Stimulated activated CD8-positive, alpha-beta memory T cell treated with anti-CD3 and anti-CD28 coated beads, Interleukin-12 subunit alpha, Interleukin-12 subunit beta, amount 100 ng/mL, for 1 hour (primary cell): ENCODE measurements at places on chromosomes 7 and 10.

- DNase-seq = no peak
Observed at GRCh38 chr10:30383356-30383755, 34.3 kb upstream of the MTPAP start.

DNA sequence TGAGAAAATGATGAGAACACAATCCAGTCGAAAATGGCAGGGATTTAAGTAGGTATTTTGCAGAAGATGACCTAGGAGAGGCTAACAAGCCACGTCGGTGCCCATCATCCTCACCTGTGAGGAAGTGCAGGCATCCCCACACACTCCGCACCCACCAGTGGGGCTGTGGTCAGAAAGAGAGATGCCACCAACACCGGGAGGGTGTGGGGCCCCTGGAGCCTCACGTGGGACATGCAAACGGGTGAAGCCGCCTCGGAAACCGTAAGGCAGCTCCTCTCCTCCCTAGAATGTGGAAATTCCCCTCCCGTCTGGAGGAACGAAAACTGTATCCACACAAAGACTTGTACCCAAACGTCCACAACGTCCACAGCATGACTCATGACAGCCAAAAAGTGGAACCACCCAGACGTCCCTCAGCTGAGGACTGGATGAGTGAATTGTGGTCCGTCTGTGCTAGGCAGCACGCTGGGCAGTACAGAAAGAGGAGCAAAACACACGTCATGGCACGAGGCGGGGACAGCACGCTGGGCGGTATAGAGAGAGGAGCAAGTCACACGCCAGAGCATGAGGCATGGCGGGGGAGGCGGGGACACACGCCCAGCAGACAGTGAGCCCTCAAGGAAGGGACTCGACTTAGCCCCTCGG is 246.0 kb downstream of the ELFN1 start:
- DNase-seq = no peak

- DNase-seq = no peak
Observed at GRCh38 chr7:108561047-108561619, 8.4 kb downstream of the THAP5 start.

DNA sequence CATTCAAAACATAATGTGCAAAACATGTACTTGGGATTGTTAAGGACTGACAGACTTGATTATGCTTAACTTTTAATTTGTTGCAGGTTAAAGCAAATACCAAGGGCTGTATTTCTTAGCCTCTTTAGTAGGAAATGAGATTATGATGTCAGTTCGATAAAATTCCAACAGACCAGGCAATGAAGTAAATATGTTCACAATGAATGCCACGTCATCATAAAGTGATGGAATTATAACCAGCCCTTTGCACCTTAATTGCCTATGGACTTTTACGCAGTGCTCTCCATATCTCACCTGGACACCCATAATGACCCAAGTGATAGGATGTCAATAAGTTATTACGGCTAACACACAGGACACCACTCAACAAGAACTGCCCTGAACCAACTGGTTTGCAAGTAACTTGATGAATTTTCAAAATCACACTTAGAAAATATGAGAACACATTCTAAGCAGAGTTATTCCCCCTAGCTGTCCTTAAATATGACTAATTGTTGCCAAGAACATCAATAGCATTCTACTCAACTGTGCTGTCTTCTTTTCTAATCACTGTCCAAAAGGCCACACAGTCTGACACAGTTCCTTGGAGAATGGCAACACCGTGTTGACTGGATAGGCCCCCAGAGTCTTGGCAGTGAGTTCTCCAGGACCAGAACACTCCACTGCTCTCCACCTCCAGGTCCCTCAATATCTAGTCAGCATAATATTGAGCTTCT is 115.0 kb downstream of the CHCHD3 start:
- no peak for DNase-seq

DNA sequence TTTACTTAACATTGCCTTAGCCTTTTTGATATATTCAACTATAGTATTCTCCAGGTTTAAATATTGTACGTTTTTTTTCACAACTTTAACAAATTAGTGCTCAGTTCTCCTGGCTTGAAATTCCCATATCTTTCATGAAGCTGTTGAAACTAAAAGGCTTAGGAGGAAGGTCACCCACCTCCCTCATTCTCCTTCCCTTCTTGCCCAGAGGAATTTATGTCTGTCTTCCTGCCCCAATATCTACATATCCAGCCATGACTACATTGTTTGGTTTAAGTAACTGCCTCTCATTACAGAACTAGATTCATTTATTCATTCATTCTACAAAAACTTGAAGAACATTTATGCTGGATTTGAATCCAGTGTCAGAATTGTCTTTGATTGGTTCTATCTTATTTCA is 254.8 kb upstream of the C7orf33 start:
- no peak for DNase-seq
